A172 (cell line): ENCODE measurements at places on chromosomes 2 and 18. TPM values are rescaled to one million over a fixed set of nuclear protein-coding genes. Genes with fewer than 3 reads are reported as not detected.

NOSTRIN gene
- total RNA-seq = 1.6 TPM in 1 of 2 replicates, not detected in the other

MERTK gene
- 0.10 and 0.62 TPM in 2 replicates for total RNA-seq

ONECUT2 gene
- 0.36 and 0.71 TPM in 2 replicates for total RNA-seq

DNA sequence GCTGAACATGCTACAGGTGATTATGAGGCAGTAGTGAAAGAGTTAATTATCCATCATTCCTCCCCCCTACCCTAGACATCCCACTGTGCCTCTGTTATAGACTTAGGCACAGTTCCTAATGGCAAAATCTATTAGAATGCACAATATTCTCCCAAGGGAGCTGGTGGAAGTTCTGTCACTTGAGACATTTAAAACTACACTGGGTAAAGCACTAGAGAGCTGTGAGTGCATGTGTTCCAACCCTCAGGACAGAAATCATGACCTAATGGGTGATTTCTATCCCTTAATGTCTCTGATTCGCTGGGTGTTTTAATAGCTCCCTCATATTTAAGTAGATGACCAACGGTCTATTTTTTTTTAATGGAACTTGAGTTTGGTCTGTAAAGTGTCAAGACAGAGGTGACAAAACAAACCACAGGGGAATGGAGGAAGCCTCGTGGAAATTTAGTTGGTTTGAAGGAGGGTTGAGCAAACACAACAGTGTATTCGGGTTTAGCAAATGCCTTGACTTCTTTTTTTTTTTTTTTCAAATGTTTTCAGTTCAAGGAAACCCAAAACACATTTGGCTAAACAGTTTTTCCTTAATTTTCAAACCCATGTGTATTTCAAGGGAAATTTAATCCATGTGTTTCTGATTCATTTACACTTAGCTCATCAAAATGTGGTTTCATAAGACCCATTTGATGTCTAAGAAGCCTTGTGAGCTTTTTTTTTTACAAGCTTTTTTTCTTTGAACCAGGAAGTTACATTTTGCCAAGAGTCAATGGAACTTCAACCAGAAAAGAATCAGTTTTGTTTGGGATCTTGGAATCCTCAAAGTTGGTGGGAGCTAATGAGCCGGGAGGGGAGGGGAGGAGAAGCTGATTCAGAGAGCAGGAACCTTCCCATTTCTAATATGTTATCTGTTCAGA lies 665.1 kb upstream of the ZEB2 start:
- no peak for DNase-seq

- peak; percentile 8 for DNase-seq
These were observed 54.5 kb upstream of the AFF3 start for GRCh38 chr2:100196786-100197494.

DNA sequence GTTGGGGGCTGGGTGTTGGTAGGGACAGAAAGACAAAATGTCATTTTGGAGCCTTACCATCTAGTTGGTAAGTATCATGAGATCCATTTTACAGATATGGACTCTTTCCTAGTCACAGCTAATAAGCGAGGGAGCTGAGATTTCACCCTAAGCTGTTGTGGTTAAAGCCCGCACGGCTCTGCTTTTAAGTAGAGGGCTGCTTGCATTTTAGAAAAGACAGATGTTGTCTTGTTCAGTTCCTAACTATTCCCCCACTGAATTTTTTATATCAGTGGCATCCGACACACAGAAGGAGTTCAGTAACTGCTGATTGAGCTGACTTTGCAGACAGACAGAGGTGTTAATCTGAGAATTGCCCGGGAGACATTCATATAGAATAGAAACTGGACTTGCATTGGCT lies 3.7 kb downstream of the QPCT start:
- no peak for DNase-seq

- no peak for DNase-seq
These were observed 167.0 kb upstream of the TPO start for GRCh38 chr2:1246239-1246638.

- no peak for DNase-seq
These were observed 83.1 kb downstream of the TPO start for GRCh38 chr2:1496359-1496821.

RGPD3 gene
- 0.21 and 0.36 TPM in 2 replicates for total RNA-seq

DNA sequence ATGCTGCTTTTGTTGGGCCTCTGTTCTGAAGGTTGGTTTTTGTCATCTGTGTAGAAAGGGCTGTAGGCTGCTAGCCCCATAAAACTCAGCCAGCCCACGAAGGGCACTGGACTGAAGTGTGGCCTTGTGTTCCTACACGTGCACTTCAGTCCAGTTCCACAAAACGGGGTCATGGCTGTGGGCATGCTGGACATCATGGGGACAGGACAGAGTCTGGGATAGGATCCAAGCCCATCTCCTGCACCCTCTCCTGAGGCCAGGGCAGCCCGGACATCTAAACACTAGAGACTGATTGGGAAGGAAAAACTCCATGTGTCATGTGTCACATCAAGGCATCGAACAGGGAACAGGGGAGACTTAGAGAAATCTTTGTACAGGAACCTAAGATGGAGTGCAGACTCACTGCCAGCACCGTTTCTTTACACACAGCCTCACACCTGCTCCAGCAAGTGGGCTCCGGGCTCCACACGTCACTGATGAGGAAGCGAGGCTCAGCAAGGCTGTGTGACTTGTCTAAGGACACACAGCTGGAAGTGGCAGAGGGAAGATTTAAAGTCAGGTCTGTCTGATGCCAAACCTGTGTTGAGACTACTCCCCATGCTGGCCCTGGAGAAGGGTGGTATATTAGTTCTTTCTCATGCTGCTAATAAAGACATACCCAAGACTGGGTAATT lies 74.8 kb upstream of the BCL2L11 start:
- DNase-seq = no peak

TUBB8B gene
- not detected in 2 replicates for total RNA-seq

ST8SIA3 gene
- total RNA-seq = not detected in 2 replicates

- no peak for DNase-seq
These were observed 108.6 kb upstream of the GPC1 start for GRCh38 chr2:240326886-240327285.

POU3F3 gene
- not detected in 2 replicates for total RNA-seq

CKAP2L gene
- 18.0 and 21.0 TPM in 2 replicates for total RNA-seq

DNA sequence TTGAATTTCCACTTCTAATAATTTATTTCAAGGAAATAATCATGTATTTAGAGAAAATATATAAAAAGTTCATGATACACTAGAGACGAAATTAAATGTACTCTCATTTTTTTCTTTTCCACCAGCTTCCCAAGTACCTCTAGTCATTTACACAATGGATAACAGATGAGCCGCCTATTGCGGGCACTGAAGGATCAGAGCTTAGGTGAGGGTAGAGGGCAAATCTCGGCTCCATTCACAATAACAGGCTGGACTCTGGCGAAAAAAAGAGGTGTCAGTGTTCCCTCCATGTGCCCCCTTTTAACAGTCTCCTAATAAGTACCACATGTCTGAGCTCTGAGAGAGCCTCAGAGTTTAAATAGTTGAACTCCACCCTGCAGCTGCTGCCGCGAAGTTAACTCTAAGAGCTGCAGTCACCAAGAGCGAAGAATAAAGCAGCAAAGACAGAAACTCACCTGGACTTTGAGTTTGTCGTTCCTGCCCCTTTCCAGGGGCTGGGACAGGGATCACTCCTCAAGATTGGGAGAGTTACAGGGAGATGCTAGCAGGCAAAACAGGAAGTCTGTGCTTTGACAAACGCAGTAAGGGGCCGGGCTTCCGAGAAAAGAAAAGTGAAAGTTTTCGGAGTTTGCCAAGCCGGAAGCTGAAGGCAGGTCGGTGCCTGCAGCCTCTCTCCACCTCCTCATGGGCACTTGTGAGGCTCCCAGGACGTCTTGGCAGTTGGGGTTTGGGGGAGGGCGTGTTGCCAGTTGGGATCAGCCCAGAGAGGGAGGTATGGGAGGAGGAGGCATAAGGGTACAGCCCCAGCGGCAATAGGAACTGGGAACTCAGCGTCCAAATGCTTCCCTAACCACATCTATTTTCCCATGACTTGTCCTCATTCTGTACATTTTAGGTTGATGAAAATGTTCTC lies at the start of gene SP110:
TSS of gene SP110 (minus strand) at position 566 of the 913 bp plus-strand sequence. CDS start 3,057 bp downstream, outside the sequence.
- DNase-seq = peak; percentile 90

ABCA12 gene
- 0.05 and 0.14 TPM in 2 replicates for total RNA-seq

DNA sequence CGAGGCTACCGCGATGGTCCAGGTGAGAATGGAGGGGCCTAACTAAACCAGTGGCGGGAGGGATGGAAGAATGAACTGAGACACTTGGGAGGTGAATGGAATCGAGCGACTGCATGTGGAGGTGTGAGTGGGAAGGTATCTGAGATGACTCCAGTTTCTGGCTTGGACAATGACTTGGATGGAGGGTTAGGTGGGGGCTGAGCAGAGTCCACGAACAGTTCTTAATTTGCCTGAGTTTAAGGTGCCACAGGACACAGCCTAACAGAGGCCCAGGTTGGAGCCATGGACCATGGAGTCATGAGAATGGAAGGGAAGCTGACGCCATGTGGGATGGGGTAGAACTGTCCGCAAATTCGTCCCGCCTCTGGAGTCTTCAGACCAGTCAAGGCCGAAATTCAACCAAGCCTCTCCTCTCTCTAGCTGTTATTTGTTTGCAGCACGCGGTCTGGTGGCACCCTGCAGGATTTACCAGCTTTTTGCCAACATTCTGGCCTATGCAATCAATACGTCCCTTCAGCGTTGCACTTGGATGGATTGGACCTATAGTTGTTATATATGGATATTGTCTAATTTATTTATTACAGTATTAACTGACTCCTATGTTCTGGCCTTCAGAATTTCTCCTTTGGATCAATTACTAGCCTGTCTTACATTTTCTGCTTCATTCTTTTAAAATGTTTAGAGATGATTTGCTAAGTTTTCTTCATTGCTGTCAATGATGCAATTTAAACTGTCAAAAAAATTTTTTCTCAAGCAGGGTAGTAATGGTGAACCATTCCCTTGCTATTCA lies 940 bp upstream of the BOLA3 start:
- no peak for DNase-seq

- no peak for DNase-seq
These were observed 139.1 kb downstream of the NXPH2 start for GRCh38 chr2:138640921-138641676.

GRCh38 chr2:213664817-213665216 lies 380.6 kb downstream of the SPAG16 start:
- DNase-seq = no peak

- no peak for DNase-seq
These were observed 16.9 kb upstream of the CRACDL start for GRCh38 chr2:98952966-98953365.

- no peak for DNase-seq
These were observed 925.7 kb downstream of the EPHA4 start for GRCh38 chr2:220646424-220646823.

ASPRV1 gene
- 0.10 TPM in 1 of 2 replicates, not detected in the other for total RNA-seq

DNA sequence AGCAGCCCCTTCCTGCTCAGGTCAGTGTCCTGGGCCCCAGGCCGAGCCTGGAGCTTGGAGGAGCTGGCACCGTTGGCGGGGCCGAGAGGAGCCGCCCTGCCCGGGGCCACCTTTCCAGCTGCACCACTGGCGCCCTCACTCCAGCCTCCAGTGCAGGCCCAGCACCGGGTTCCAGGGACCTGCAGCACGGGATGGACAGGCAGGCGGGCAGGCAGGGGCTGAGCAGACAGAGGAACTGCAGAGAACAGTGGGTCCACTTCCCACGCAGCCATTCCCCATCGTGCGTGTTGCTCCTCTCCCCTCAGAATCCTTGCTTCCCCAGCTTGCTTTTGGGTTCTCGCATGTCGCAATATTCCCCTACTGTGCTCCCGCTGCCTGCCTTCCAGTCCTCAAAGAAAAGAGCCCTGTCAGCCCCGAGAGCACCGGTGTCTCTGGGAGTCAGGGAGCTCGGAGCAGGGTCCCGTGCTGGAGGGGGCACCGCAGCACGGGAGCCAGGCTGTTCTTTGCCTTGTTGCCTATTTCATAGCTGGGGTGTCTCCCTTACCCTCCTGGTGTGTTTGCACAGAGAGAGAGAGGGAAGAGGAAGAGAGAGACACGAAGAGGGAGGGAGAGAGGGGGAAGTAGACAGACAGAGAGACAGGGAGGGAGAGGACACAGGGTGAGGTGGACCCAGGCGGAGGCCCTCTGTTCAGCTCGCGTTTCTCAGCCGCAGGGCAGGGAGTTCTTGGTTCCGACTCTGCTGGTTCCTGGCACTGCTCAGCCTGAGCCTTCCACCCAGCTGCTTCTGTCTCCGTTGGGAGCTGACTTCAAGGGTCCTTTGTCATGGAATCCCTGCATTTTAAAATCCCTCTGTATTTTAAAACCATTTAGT lies 126.0 kb downstream of the MBP start:
- no peak for DNase-seq

DNA sequence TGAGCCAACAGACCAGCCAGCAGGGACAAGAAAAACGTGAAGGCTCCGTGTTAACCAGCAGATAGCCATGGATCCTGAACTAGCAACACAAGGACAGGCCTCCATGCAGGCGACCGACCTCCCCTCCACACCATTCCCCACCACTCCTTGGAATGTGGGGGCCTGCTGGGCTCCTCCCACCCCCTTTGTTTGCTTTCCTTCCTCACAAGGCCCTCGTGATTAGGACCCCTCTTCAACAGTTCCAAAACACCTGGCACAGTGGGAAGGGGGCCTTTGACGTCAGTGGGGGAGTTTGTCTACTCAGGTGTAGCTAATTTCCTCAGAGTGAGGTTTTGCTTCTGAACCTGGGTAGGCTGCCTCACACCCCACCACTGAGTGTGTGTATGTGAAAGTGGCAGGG lies 37.8 kb downstream of the SLC14A2 start:
- no peak for DNase-seq

- no peak for DNase-seq
These were observed 30.4 kb downstream of the TRABD2A start for GRCh38 chr2:84850471-84850870.

- DNase-seq = no peak
These were observed 871.9 kb upstream of the FSHR start for GRCh38 chr2:50026236-50026635.

KLHL41 gene
- 0.19 TPM in 1 of 2 replicates, not detected in the other for total RNA-seq

- peak; percentile 4 for DNase-seq
These were observed 79.0 kb upstream of the TRIB2 start for GRCh38 chr2:12637754-12638153.

DNA sequence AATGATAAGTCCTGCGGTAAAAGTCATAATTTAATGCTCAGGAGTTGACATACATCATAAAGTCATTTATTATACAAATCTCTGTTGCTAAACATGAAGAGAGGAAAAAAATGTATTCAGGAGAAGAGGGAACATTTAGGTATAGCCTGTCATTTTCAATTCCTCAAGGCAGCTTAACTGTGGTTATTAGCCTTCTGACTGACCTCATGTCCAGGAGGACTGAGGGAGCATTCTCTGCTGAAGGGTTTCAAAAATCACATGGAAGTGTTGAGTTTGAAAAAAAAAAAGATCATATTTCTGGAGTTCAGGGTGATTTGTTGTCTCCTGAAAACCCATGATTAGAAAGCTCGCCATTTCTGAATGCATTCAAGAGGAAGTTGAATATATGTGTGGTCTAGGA lies 1371.1 kb upstream of the LRRTM1 start:
- no peak for DNase-seq

CDH19 gene
- total RNA-seq = not detected in 2 replicates

GRCh38 chr18:46324087-46324955 lies 220.1 kb downstream of the HAUS1 start:
- peak; percentile 39 for DNase-seq

- DNase-seq = no peak
These were observed 71.8 kb downstream of the TNS1 start for GRCh38 chr2:217930761-217931563.

GRCh38 chr18:58045242-58046092 lies 1.4 kb downstream of the NEDD4L start:
- DNase-seq = no peak
